NCI-H1417 (cell line): ENCODE measurements at places on chromosomes 1 and 21.

- DNase-seq, result no peak
These were observed 84.3 kb downstream of the HS2ST1 start for GRCh38 chr1:86998727-86999126.

GRCh38 chr1:24193046-24193445, 6.0 kb upstream of the IFNLR1 start:
- no peak for DNase-seq

- no peak for DNase-seq
These were observed 33.4 kb downstream of the TLR5 start for GRCh38 chr1:223109581-223110026.

- no peak for DNase-seq
These were observed 37.2 kb upstream of the GBP5 start for GRCh38 chr1:89309828-89310227.

DNA sequence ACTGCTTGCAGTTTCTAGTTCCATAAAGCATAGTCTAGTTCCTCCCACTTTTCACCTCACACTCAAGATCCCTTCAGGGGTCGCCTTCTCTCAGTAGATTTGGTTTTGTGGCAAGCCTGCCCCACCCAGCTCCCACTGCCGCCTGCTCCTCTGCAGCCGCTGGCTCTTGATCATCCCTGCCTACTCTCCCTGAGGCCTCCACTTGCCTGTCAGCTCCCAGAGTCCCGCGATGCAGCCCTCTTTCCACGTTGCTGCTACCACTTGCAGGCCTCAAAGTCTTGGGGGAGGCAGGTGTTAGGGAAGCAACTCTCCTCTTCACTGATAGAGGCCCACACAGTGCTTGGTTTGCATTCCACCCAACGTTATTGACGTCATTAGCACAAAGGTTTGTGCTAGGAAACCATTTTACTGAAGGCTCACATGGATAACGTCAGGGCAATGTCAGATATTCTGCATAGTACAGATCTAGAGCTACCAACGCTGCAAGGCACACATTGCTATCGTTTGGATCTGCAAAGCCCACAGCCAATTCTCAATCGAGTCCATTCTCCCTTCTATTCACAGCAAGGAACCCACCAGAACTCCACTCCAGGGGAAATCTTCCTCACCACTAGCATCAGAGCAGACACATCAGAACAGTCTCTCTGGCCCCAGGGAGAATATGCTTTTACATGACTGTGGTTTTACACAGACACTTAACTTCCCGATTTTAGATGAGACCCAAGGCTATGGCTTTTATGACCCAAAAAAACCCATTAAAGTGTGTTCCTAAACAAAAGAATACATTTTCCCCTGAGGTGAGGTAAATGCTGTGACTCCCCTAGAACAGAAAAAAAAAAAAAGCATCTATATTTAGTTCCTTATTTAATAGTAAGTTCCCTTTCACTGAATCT, 519.5 kb upstream of the CAMK1G start:
- no peak for DNase-seq
